ENCODE measurements at places on chromosomes 13 and 19.

GRCh38 chr19:46775642-46776258 lies 12.6 kb downstream of the SLC1A5 start:
- DNase-seq, result no peak

DNA sequence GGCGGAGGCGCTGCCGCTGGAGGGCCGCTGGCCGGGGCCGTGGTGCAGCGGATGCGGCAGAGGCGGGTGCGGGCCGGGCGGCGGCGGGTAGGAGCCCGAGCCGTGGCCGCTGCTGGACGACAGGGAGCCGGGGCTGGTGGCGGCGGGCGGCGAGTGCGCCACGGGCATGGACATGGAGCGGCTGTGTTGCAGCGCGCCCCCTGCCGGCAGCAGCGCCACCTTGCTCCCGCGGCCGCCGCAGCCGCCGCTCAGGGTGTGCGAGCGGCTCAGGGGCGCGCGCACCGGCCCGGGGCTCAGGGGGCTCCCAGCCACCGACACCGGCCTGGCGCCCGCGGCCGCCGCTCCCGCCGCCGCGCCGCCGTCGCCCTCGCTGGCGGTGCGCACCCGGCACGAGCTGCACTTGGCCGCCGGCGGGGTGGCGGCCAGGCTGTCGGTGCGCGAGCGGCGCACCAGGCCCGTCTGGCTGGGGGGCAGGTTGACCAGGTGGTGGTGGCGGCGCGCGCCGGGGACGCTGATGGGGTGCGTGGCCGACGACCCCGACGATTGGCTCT lies 1.7 kb downstream of the IRS2 start:
- DNase-seq, result no peak

DNA sequence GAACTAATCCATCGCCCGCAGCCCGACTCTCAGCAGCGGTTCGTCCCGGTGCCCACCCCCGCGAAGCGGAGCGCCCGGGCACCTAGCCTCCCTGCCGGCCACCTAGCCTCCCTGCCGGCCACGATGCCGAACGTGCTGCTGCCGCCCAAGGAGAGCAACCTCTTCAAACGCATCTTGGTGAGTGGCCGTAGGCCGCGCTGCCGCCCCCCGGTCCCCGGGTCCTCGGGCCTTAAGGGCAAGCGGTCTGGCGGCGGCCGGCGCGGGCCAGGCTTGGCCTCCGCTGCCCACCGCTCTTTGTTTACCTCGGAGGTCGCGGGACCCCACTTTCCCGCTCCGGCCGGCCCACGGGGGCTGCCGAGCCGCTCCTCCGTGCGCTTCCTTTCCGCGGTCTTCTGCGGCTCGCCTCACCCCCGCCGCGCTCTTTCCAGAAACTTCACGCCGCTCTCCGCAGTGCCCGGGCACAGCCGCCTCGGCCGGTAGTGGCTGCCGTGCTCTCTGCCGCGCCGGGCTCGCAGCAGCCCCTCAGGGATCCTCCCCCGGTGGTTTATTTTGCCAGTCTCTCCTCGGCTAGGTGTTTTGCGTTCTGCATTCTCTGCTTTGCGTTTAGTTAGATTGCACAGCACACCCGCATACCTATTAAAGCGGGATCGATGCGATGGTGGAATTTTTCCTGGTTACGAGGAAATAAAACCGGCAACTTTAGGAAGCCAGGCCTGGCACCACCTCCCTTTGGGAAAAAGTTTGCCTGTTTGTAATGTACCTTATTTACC lies 524 bp downstream of the NAA16 start:
- no peak for DNase-seq

- DNase-seq, result no peak
Observed at GRCh38 chr13:106533101-106533942, 2.1 kb downstream of the EFNB2 start.

DNA sequence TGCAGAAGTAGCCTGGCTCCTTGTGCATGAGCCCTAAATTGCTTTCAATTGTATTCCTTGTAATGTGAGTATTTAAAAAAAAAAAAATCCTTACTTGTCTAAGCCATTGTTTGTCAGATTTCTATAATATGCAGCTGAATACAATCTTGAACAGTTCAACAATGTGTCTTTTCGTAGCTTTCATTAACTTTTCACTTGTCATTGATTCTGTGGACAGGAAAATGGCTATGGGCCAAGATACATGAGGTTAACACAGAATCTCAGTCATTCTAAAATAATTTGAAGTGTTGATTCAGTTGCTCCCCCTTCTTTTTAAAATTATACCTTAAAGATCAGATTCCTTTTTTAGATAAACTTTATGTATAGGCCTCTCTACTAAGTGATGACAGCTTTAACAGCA lies 395.8 kb upstream of the KLF12 start:
- no peak for DNase-seq

Measured in LNCaP clone FGC (cell line).